ENCODE measurements at places on chromosomes 5 and 9.

- DNase-seq = no peak
Observed at GRCh38 chr5:123206618-123207017, 117.6 kb downstream of the PRDM6 start.

DNA sequence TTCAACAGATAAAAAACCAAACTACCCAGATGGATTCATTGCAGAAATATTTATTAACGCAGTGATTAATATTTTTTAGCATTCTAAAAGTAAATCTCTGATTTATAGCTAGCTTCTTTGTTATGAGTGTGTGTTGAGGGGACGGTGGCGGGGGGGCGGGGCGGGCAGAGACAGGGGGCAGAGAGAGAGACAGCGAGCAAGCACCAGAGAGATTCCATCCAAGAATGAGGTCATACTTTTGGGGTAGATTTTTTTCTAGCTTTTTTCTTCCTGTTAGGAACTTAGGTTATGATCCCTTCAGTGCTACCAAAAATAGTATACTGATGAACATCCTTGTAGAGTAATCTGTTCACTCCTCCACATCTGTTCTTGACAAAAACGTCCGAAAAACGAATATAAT, 500 bp upstream of the ZNF883 start:
- DNase-seq = no peak

DNA sequence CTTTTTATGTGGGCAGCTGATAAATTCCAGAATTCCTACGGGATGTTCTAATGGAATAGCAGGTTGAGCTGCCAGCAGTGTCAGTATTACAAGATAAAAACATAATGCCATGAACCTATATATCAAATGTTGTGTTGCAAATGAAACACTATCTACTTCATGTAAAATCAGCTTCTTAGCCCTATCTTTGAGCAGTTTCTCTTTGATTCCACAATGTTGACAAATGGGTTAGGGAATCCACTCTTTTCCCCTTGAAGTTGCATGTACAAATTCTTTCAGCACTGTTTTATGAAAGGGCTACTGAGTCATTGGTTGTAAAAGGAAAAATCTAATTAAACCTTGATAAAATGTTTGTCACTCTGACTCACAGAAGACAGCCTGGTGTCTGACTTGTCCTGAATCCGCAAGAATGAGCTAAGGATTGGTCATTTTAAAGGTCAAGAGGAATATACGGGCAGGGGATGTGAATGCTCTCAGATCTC, 950.6 kb upstream of the NUDT12 start:
- no peak for DNase-seq

DNA sequence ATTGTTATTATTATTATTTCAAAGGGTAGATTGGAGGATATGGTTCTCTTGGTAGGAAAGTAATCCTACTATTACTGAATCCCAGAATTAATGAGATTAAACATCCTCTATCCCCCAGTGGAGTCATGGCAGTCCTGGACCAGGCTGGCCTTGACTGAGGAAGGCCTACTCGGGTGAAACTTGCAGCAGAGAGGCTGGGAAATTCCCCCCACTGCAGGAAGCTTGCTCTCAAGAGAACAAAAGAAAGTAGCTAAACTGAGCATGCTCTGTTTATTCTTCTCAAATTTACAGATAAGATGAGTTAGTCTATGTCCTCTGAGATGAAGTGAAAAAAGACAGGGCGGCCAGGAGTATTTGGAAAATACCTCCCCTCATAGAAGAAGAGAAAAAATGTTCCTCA, 233.9 kb upstream of the RPS23 start:
- no peak for DNase-seq
